ENCODE measurements at places on chromosomes 1 and 21.

DNA sequence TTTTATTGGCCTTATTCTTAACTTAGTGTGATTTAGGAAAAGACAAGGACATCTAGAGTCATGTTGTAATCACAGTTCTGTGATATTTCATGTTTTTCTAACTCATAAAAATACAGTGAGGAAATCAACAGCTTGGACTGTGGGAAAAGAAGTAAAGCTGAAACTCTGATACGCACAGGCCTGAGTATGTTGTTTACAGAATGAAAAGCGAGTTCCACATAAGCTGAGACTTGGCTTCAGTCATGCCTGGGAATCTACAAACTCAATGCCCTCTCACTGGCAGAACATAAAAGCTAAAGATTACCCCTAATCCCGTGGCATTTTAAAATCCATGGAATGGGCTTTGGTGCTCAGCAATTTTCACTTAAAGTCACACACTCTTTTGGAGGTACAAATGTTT lies 23.6 kb upstream of the ATP5PO start:
- DNase-seq, result no peak

DNA sequence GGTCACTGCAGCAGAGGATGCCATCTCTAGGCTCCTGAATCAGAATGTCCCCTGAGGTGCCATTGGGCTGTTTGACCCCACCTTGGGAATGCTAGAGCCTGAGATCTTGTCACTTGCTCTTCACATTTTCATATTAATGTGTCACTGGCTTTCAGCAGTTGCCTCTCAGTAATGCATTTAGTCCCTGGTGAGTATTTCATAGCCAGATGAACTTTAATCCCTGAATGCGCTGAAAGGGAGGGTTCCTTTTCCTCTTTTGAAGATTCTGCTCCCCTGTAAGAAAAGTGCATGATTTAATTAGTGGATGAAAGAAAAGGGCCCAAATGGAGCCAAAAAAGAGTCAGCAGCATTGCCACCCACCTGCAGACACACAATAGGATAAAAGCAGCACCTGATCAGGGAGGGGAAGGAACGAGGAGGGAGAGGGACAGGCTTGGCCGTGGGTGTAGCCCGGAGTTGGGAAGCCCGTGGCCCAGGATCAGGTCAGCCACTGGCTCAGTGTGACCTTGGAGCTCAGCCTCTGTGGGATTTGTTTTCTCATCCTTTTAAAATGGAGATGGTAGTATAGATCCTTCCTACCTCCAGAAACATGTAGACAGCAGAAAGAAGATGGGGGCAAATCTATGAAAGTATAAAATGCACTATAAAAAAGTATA lies 31.1 kb downstream of the ROR1 start:
- DNase-seq, result no peak

DNA sequence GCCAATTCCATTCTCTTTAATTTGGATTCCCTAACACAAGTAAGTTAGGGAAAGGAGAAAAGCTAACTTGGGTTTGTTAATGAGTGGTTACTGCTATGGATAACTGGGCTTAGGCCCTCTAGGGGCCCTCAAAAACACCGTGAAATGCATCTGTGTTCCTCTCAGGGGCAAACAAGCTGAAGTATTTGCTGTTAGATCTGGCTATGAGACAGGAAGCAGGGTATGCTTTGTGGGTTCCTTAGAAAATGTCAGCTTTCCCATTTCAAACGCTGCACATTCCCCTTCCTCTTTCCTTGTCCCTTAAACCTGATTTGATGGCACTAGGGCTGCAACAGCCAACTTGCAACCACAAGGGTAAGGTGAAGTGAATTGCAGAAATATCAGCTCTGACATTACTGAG lies 5.7 kb upstream of the CAP1 start:
- DNase-seq, result no peak

DNA sequence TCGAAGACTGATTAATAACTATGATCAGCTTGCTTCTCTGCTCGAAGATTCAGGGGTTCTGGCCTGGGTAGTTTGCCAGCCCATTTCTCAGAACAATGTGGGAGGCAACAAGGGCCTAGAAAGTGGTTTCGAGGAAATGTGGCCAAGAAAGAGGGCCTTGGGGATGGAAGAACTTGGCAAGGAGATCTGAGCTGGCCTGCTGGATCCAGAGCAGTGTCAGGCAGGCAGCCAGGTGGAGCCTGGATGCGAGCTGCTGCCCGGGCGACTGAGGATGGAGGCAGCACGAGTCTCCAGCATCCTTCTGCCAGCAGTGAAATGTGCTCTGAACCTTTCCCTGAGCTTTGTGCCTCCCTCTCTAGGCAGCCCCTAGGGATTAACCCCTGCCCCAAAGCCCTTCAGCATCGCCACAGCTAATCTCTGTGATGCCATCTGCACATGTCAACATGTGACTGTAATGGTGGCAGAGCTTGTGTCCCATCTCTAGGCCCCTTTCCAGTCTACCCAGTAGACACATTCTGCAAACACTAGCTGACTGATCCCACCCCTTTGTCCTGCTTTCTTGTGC lies 61.0 kb upstream of the NEK2 start:
- DNase-seq, result no peak

GRCh38 chr1:246319083-246319714 lies 187.9 kb downstream of the SMYD3 start:
- no peak for DNase-seq

DNA sequence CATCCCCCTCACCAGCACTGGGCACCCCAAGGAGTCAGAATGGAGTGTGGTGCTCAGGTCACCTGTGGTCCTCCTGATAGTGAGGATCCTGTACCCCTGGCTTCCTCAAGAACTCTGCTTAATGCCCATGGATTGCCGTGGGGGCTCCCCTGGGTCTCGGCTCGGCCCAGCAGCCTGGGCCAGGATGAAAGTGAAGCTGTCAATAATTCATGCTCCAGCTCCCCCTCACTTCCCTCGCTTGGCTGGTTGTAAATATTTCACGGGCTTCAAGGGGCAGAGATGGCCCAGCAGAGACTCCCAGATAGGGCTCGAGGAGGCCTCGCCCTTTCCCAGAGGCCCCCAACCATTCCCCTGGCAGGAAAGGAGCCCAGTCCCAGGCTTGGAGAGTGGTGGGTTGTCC lies 42.6 kb upstream of the KCNA10 start:
- DNase-seq, result no peak

- DNase-seq, result no peak
These were observed 1163.2 kb downstream of the PLA2G4A start for GRCh38 chr1:187991944-187992343.

DNA sequence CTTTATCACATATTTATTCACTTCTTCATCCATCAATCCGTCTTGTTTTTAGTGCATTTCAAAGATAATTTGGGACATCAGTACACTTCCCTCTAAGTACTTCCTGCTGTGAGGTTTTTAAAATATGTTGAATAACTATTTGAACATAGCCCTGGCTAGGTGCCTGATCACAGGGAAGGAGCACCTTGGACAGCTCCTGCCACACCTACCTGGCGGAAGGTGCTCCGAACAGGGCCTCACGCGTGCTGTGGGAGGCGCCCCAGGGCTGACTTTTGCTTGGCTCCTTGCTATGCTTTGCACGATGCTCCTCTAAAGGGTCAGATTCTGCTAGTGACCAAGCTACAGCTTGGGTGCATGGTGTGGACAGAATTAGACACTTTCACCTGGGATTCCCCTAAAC lies 4.9 kb upstream of the ATXN7L2 start:
- DNase-seq, result no peak

DNA sequence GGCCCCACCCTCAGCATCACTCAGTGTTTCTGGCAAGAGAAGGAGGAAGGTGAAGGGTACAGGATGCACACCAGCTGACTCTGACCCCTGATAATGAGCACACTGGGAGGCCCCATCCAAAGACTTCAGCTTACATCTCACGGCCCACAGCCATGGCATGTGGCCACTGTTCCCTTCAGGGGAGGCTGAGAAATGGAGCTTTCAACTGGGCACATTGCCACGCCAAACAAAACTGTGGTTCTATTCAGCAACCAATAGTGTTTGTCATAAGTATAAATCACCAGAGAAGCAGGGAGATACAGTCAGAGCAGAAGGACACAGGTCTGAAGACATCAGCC lies 12.7 kb upstream of the TRAF3IP3 start:
- no peak for DNase-seq

DNA sequence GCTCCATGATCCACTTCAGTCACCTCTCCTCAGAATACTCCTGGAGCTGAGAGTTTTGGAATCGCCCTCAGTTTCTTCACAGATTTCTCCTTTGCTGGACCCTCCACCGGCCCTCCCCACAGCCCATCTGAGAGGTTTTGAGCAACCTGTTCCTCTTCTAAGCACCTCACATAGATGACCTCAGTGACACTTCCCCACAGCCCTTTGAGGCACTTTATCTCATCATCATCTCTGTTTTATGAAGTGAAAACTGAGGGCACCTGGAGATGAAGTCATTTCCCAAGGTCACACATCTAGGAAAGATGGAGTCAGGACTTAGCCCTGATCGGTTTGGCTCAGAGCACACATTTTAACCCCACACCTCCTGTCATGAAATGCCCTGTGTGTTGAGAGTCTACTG lies 76.8 kb upstream of the ZNF281 start:
- DNase-seq, result no peak

DNA sequence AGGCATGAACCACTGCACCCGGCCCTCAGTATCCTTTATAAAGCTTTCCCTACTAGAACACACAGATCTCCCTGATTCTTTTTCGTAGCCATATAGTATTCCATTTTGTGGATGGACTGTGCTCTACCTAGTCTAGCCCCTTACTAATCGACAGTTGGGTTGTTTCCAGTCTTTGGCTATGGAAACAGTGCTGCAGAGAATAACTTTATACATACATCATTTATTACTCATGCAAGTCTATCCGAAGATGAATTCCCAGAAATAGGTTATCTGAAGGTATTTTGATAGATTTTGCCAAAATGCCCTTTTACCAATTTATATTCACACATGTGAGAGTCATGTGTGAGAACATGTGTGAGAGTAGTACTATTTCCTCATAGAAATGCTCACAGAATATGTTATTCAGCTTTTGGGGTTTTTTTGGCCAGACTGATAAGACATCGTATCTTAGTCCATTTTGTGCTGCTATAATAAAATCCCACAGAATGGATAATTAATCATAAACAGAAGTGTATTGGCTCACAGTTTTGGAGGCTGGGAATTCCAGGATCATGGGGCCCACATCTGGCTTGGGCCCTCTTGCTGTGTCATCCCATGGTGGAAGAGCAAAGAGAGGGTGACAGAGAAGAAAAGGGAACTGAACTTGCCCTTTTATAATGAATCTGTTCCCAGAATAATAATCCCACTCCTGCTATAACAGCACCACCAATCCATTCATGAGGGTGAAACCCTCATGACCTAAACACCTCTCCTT lies 17.3 kb upstream of the FGR start:
- no peak for DNase-seq

GRCh38 chr1:36881068-36881405 lies 153.3 kb downstream of the GRIK3 start:
- no peak for DNase-seq

- DNase-seq, result no peak
These were observed 11.9 kb upstream of the EDN2 start for GRCh38 chr1:41496080-41497055.

DNA sequence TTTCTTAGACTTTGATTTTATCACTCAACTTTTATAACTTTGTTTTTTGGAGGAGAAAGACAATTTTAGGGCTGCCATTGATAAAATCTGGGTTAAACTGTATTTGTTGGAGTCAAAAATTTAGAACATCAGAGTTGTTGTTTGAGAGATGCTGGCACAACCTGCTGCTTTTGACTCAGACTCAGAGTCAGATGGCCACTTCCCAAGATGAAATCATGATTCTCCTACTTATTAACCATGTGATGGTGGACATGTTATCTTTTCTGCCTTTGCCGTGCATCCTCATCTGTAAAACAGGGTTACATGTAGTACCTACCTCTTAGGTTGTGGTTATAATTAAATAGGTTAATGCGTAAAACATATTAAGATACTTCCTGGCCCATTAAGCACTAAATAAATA lies 71.2 kb downstream of the PLA2G4A start:
- no peak for DNase-seq

DNA sequence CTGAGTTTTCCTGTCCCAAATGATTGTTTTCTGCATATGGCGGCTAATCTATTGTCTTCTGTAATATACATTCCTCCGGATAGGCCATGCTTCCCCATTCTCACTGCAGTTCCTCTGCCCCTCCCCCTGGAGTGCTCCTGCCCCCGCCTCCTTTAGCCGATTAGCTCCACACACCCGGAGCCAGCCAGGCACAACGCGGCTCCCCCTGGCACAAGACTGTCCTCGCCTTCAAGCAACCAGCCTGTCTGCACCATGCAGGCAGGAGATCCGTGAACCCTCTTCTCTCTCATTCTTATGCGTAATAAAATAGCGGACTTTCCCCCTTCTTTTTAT lies 18.0 kb downstream of the SERTAD4 start:
- no peak for DNase-seq

- no peak for DNase-seq
These were observed 33.1 kb upstream of the SELENON start for GRCh38 chr1:25766721-25767436.

- DNase-seq, result no peak
These were observed 16.9 kb downstream of the IVNS1ABP start for GRCh38 chr1:185300152-185300551.

DNA sequence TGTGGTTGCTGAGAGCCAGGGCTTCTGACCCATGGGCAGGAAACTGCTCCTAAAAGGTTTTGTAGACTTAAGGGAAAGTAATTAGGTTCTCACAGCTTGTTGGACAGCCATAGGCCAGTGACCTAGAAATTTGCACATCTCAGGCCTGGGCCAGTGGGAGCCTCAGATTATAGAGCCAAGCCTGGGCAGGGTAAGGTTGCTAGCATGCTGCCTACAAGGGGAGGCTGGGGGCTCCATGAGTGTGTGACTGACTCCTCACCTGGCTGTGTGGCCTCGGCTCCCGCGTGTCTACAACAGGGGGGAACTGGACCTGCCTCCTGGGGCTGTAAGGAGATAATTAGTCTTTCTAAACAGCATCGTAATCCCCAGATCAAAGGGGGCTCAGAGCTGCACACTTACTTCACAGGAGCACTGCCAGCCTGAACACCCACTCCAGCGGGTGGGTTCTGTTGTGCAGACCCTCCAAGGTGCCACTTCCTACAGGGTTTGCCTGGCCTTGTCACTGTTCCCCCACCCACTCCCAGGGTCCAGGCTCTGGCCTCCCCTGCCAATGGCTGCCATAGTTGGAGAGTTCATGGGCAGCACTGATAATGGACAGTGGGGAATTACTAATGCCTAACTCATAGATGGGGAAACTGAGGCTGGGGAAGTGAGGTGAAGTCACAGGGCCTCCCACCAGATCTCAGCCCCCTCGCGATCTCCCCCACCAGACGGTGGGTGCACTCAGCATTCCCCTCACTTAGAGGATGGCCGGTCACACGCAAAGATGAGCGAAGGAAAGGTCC lies 230.4 kb upstream of the TMEM51 start:
- DNase-seq, result no peak

- DNase-seq, result no peak
These were observed 29.8 kb downstream of the RYR2 start for GRCh38 chr1:237071641-237072420.

All from esophagus squamous epithelium (tissue), 5 donors.